ENCODE measurements at places on chromosomes 16 and 17. TPM values are rescaled to one million over a fixed set of nuclear protein-coding genes. Genes with fewer than 3 reads are reported as not detected.

DNA sequence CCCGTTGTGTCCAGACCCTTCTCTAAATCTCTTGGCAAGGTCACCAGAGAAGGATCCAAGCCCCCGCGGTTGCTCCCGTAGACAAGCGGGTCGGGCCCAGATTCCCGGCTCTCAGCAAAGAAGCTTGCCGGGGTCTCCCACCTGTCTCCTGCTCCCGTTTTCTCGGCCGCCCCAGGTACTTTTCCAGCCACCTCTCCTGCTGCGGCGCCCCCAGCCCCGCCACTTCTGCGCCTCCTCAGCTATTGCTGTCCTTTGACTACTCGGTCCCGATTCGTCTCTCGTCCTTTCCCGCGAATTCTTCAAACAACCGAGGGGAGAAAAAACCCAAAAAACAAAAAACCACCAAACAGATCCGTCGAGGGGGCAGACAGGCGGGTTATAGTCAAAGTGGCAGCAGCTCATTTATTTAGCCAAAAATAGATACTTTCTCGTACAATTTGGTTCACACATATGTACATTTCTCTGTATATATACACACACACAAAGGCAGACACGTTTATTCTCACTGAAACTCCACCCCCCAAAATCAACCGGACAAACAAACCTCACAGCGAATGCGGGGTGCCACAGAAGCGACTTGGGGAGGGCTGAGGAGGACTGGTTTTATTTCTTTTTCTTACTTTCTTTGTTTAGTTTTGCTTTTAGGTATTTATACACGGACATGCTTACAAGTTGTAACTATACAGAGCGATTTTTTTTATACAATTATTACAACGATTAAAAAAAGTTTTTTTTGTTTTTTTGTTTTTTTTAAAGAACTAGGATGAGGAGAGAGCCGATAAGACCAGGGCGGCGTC is 3.5 kb downstream of the IRX3 start:
- peaks cover 26% of the 10 kb centered on the region for H3K4me1 ChIP-seq
- peaks cover 37% of the 10 kb centered on the region for H3K36me3 ChIP-seq
- peak; percentile 79 for DNase-seq
- peak overlapping the region; percentile 85 for H3K4me3 ChIP-seq

GRCh38 chr16:4198816-4199215 is 43.1 kb downstream of the SRL start:
- DNase-seq = no peak
- no peak overlapping the region for H3K4me3 ChIP-seq
- peaks cover 9% of the 10 kb centered on the region for H3K4me1 ChIP-seq
- H3K27ac ChIP-seq = no peak overlapping the region

DNA sequence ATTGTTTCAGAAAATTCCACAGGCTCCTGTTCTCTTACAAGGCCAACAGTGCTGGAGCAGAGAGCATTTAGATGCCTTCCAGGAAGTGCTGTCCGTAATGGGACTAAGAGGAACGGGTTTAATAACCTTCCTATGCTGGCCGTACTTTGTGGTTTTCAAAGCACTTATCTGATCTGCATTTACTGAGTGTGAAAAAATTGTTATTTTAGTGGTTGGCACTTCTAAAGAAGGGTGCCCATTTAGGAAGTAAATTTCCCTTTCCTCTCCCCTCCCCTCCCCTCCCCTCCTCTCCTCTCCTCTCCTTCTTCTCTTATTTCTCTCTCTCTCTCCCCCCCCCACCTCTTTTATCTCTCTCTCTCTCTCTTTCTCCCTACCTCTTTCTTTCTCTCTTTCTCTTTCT is 72.0 kb upstream of the DNAJA2 start:
- DNase-seq = no peak
- H3K27ac ChIP-seq = no peak overlapping the region
- no peaks in the 10 kb centered on the region for H3K4me1 ChIP-seq
- peaks cover under 1% of the 10 kb centered on the region for H3K27me3 ChIP-seq

Gene ITGAL
- not detected for total RNA-seq

Gene SPATA22
- 2.2 TPM for total RNA-seq

Gene MMP15
- total RNA-seq = 7.7 TPM

DNA sequence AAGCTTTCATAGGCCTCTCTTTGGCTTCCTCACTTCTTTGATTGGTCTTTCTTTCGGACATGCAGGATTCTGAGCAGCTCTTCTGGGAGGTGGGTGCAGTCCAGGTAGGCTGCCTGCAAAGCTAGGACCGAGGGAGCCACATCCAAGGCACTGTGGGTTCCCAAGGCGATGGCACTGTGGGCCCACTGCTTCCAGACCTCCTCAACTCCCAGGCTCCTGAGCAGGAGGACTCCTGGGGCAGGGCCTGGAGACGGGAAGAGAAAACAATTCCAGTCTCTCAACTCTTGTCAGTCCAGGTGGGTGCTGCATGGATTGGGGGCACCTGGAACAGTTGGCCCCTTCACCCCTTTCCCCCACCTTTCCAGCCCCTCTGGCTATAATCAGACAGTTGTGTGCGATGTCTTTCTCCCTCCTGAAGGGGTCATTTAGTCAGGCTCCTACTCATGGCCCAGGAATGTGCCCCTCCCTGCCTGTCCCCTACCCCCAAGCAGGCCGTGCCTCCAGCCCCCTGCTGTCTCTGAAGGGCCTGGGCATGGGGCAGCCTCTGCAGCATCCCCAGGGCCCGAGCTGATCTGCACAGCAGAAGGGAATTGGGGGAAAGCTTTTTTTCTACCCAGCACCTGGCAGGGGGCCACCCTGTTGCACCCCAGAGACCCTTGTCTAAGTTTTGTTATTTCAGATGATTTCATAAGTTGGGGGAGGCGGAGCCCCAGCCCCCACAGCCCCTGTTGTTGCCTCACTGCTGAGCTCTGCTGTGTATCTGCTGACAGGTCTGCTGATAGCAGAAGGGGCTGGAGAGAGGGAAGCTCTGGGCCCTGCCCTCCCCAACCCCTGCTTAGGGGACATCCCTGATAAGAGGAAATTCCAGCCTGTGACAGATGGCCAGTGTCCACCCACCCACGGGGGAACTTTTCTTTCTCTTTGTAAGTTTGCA is 330.3 kb downstream of the SEC14L1 start:
- peak overlapping the region; percentile 9 for H3K4me3 ChIP-seq
- H3K27me3 ChIP-seq = no peaks in the 10 kb centered on the region
- H3K4me1 ChIP-seq = peaks cover 63% of the 10 kb centered on the region
- peaks cover 19% of the 10 kb centered on the region for H3K36me3 ChIP-seq
- peak overlapping the region; percentile 96 for H3K27ac ChIP-seq

Gene HSPB9
- not detected for total RNA-seq

DNA sequence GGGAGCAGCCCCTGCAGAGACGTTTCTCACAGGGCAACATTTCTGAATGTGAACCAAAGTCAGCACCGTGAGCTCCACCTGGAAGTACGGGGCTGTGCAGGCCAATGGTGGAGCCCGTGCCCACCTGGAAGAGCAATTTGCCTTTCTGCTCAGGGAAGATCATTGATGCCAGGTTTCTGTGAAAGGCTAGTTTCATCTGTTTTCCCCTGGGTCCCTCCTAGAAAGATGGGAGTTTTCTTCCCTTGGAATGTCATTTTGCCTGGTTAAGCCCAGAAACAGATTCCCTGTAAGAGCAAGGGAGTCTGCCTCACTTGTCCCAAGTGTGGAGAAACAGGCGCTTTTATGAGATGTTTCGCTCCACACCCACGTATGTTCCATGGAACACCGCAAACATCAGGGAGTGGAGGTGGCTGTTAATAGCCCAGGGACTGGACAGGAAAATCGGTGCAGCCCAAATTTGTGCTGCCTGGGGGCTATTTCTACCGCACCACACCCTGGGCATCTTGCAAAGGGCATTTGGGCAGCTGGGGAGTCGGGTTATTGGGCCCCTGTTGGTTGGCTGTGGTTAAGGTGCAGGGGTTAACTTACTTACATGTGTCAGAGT is 2.6 kb downstream of the SLC6A4 start:
- no peak overlapping the region for H3K27ac ChIP-seq
- no peaks in the 10 kb centered on the region for H3K36me3 ChIP-seq
- no peak overlapping the region for H3K4me3 ChIP-seq
- H3K27me3 ChIP-seq = peaks cover 79% of the 10 kb centered on the region

DNA sequence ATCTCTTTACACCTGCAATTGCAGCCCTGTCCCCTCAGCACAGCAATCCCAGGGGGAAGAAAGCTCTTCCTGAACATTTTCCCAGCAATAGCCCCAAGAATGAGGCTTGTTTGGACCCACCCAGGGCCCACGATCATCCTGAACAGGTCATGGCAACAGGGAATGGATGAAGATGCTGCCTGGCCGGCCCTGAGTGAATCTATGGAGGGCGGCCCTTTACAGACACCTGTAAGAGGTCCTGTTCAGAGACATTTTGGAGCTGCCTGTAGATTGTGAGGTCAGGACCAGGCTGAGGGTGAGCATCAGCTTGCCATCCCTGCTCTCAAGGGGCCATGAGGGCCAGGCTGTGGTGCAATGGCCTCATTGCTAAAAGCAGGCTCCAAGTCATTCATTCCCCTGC is 69.1 kb downstream of the COG7 start:
- no peaks in the 10 kb centered on the region for H3K27me3 ChIP-seq
- no peaks in the 10 kb centered on the region for H3K4me1 ChIP-seq
- no peak for DNase-seq
- H3K27ac ChIP-seq = no peak overlapping the region

- no peak for DNase-seq
- H3K4me3 ChIP-seq = no peak overlapping the region
- no peak overlapping the region for H3K27ac ChIP-seq
- no peaks in the 10 kb centered on the region for H3K36me3 ChIP-seq
- peaks cover 6% of the 10 kb centered on the region for H3K4me1 ChIP-seq
Observed at GRCh38 chr17:81049973-81050551, 15.1 kb downstream of the BAIAP2 start.

- peak overlapping the region; percentile 92 for H3K27ac ChIP-seq
- peaks cover 72% of the 10 kb centered on the region for H3K36me3 ChIP-seq
- H3K4me1 ChIP-seq = peaks cover 29% of the 10 kb centered on the region
- H3K4me3 ChIP-seq = no peak overlapping the region
- peak; percentile 89 for DNase-seq
- no peaks in the 10 kb centered on the region for H3K27me3 ChIP-seq
Observed at GRCh38 chr16:64952177-64952576, 169.7 kb downstream of the CDH11 start.

- H3K4me1 ChIP-seq = no peaks in the 10 kb centered on the region
- no peaks in the 10 kb centered on the region for H3K36me3 ChIP-seq
- no peaks in the 10 kb centered on the region for H3K27me3 ChIP-seq
- DNase-seq = no peak
- no peak overlapping the region for H3K4me3 ChIP-seq
- H3K27ac ChIP-seq = no peak overlapping the region
Observed at GRCh38 chr17:41012326-41013120, 3.6 kb upstream of the KRTAP3-1 start.

DNA sequence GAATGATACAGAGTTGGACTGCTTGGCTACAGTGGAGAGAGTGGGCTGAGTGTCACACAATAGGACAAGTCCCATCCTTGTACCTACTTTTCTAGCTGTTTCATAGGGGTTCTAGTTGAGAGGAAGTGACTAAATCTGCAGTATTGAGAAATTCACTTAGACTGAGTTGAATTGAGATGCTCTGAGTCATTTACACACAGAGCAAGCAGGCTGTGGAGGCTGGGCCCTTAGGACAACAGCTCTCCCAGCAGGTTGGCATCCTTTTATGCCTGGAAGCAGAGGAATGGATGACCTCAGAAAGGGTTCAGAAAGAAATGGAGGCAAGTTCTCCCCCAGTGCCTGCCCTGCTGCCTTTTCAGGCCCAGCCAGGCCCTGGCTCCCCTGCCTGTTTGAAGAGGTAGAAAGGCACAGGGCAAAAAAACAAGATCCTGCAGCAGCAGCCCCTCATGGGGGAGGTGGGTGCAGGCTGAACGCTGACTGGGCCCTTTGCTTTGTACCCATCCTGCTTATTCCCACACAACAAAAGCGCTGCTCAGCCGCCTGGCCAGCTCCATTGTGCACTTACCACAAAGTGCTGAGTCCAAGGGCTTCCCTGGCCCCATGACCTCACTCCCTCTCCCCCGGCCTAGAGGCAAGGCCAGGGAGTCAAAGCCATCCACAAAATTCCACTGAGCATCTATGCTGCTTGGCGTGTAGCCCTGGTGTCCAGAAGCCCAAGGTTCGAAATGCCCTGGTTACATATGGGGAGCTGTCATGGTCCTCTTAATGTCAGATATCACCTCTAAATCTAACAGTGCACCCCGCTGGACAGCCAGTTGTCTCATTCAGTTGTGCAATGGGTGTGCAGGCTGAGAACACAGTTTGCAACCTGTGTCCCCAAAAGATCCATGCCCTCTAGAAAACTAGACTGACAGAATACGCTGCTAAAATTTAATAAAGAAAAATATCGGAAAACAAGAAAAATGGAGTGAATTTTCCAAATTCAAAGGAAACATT is 5.4 kb upstream of the CRYBA1 start:
- H3K4me1 ChIP-seq = peaks cover 43% of the 10 kb centered on the region
- peak overlapping the region; percentile 46 for H3K27ac ChIP-seq
- no peaks in the 10 kb centered on the region for H3K27me3 ChIP-seq
- H3K4me3 ChIP-seq = no peak overlapping the region

DNA sequence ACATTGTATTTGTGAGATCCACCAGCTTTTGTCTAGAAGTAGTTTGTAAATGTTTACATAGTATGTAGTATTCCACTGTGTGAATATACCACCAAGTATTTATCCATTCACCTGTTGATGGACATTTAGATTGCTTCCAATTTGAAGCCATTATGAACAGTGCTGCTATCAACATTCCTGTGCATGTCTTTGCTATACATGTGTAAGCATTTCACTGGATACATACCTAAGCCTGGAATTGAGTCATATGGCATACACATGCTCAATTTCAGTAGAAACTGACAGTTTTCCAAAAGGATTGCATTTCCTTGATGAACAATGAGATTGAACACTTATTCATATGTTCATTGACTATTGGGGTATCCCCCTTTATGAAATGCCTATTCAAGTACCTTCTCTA is 540.6 kb upstream of the SOX9 start:
- no peak for DNase-seq
- no peak overlapping the region for H3K4me3 ChIP-seq
- no peak overlapping the region for H3K27ac ChIP-seq
- H3K4me1 ChIP-seq = no peaks in the 10 kb centered on the region
- H3K27me3 ChIP-seq = no peaks in the 10 kb centered on the region

DNA sequence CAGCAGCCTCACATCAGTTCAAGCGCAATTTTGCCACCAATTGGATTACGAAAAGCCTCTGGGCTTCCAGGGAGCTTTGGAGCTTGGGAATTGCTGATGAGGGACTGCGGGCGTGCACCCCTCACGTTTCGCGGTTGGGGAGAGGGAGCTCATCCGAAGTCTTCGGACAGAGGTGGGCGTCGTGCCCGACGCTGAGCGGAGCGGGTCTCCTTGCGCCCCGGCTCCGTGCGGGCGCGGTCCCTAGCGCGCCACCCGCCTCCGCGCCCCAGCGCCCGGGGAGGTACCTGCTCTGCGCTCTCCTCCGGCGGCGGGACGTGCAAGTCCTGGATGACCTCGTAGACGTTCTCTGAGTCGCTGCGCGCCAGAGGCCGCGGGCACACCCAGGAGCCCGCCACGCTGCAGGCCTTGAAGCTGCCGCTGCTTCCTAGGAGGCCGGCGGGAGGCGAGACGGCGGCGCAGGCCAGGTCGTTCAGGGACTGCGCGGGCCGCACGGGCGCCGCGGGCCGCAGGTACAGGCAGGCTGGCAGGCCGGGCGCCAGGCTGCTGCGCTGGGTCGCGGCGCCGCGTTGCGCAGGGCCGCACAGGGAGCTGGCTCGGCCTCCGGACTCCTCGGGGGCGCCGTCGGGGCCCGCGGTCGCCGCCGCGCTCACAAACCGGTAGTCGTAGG is 3.2 kb downstream of the ARHGAP27 start:
- no peak overlapping the region for H3K4me3 ChIP-seq
- no peak overlapping the region for H3K27ac ChIP-seq

Measured in osteoblast (primary cell).